Inflammatory macrophage (primary cell): ENCODE measurements at places on chromosomes 7 and 10.

- peak; percentile 66 for DNase-seq
Measured at GRCh38 chr7:128710481-128710880, 28.7 kb upstream of the CALU start.

GRCh38 chr7:120370954-120371353 lies 98.0 kb downstream of the KCND2 start:
- DNase-seq: no peak

DNA sequence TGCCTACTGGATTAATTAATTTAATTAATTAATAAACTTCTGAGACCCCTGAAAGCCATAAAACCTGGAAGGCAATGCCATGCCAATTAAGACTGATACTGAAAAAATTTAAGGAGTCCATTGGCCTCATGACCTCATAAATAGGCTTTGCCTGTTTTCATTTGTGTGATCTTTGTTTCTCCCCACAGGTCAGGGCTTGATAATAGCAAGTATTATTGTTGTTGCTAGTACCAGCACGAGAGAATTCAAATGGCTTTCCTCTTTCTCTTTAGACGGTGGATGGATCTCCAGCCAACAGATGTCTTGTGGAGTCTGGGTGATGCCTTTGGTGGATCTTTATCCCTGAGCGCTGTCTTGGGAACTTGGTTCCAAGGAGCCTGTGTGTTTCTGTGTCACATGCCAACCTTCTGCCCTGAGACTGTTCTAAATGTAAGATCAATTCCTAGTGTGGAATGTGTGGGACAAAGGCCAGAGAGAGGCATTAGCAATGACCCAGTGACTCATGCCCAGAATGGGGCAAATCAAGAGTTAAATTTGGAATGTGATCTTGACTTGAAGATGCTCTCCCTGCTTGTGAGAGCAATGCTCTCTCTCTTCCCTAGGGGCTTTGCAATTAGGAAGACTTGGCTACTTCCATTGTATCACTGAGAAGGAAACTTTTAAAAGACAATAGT lies 17.7 kb downstream of the ACSM6 start:
- no peak for DNase-seq

DNA sequence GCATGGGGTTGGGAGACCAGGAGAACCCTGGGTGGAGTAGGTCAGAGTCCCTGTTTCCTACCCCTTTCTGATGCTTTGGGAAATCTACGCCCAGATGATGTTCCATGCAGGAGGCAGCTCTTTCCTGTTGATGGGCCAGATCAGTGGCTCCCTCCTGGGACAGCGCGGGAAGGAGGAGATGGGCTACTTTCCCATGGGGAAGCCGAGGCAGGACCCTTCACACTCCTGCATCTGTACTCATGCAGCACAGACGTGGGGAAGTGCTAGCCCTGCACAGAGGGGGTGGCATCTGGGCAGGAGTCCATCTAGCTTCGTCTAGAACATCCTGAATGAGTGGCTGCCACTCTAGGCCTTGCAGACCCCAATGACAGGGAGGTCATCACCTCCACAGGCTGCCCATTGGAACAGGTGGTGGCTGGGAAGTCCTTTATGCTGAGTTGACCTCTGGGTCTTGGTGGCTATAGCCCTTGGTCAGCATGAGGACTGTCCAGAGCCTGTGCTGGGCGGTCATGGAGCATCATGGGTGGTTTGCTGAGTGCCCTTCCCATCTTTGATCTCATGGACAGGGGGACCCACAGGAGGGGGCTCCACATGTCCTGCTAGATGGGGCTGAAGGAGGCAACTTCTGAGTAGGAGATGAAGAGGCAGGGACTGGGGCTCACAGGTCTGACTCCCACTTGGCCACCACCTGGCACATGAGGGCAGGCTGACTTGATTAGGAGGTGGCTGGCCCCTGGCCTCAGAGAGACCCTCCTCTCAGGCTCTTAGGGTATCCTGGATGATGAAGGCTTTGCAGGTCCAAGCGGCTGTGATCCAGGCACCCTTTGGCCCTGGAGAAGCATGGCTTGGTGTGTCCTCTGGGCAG lies 24.6 kb downstream of the RAMP3 start:
- no peak for DNase-seq

DNA sequence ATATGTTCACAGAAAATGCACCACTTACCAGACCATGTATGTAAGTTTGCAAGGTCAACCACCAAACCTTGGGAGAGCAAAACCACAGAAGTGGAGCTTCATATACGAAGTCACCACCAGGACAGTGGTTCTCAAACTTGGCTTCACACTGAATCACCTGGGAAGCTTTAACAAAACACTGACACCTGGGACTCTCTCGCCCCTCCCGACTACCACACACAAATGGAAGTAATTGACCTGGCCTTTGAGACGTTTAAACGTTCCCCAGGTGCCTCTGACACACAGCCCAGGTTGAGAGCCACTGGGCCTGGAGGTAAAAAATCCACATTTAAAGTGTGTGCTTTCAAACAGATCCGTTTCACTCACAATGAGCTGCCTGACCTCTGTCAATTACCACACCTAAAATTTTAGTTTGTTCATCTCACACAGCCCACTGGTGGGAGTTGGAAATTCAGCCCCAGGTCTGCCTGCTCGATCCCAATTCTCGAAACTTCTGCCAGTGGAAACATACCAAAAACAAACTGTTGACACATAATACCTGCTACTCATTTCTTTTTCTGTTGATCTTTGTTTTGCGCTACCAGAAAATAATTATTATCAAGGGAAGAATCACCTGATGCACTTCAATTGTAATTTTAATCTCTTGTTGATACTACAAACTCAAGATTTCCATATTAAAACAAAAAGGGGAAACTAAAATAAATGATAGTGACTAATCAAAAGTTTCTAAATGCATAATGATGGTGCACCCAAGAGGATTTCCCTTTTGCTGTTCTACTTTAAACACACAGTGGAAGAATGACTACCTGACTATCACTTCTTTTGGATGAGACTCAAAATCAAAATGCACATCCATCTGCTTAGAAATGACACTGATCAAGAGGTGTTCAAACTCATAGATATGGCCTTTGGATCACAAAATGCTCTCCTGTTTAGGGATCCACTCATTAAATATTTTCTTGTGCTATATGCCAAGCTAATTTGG lies 26.6 kb downstream of the CDNF start:
- DNase-seq: no peak

DNA sequence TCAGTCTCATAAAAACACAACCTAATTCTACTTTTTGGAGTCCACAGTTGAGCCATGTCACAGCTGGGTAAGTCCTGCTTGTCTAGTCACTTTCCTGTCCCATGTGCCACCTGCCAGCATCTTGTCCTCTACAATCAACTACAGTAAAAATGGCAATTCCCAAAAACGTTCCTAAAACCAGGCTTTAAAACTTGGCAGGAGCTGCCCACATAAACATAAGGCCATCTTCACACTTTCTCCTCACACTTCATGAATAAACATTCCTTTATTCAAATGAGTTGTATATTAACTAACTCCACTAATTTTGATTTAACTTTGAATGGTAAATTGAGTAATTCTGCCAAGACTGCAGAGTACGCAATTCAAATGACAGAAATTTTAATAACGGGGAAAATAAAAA lies 49.5 kb downstream of the SFMBT2 start:
- no peak for DNase-seq

DNA sequence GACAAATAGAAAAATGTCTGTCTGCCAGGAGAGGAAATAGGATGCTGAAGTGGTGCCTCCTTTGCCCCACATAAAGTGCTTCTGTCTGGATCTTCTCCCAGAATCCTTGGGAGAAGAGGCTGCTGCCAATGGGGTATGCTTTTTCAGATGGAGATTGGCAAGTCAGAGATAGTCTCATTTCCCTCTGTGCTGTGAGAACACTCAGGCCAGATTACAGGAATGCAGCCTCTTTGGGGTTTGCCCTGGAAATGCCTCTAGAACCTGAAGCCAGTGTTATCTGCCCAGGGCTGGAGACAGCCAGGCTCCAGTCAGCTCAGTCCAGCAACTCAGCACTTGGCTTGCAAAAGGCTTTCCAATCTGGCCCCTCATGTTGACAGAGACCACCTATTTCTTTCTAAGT lies 119.1 kb upstream of the PHYHIPL start:
- no peak for DNase-seq

- no peak for DNase-seq
Measured at GRCh38 chr10:69632516-69633199, 2.6 kb downstream of the FAM241B start.

DNA sequence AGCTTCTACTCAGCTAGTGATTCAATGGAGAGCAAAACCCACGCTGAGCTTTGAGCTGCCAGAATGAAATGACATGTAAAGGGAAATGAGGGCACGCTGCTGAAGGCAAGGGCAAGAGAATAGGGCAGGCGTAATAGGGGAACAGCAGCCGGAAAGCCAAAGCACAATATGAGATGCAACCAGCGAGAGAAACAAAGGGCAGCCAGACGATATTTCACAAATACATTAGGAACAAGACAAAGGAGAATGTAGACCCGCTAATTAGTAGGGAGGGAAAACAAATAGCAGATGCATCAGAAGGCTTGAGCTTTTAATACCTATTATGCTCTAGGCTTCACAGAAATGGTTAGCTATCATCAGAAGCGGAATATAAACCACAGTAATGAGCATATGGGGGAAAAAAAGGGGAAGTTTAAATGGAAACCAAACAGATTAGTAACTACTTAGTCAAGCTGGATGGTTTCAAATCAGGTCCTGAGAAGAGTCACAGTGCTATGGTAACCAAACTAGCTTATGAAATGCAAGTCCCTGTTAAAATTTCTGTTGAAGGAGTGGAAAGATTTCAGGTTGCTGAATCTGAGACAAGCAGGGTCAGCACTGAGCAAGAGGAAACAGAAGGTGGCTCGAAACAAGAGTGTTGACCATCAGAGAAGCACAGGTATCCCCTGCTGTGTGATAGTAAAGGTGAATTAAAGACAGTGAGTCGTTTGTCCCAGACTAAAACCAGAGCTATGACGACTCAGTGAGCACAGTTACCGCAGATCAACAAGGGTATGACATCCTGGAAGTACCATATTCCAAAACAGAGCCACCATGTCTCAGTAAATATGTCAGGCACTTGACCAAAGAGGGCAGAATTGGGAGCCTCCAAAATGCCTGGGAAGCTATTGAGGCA lies 496.9 kb upstream of the CELF2 start:
- DNase-seq: no peak

DNA sequence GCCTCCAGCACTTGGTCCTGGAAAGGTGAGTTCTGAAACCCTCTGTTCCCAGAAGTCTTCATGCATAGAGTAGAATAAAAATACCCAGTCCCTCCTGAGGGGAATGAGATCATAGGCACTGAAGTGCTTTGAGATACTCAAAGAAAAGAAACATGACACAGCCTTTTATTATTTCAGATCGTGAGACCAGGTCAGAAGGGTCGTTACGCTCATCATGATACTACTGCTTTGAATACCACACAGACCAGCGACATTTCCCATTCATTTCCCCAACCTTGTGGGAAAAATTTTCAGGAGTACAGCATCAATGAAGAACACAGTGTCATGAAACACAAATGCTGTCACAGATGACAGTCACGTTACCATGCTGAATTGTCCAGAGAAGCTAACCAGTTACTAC lies 15.0 kb downstream of the CLRN3 start:
- DNase-seq: no peak

DNA sequence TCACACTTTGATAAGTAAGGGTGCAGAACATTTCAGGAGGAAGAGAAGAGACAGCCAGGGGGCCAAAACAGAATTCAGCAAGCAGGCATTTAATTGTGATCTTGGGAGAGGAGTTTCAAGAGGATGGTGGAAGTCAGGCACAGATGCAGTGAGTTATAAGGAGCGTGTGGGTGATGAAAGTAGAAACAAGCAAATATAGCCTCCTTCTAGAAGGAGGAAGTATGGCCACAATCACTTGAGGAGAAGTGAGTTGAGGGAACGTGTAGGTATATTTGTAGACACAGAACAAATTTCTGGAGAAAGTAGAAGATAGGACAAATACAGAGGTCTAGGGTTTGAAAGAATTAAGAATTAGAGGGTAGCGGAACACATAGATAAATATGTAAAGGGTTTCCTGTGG lies 165.8 kb downstream of the CACNB2 start:
- peak; percentile 50 for DNase-seq

DNA sequence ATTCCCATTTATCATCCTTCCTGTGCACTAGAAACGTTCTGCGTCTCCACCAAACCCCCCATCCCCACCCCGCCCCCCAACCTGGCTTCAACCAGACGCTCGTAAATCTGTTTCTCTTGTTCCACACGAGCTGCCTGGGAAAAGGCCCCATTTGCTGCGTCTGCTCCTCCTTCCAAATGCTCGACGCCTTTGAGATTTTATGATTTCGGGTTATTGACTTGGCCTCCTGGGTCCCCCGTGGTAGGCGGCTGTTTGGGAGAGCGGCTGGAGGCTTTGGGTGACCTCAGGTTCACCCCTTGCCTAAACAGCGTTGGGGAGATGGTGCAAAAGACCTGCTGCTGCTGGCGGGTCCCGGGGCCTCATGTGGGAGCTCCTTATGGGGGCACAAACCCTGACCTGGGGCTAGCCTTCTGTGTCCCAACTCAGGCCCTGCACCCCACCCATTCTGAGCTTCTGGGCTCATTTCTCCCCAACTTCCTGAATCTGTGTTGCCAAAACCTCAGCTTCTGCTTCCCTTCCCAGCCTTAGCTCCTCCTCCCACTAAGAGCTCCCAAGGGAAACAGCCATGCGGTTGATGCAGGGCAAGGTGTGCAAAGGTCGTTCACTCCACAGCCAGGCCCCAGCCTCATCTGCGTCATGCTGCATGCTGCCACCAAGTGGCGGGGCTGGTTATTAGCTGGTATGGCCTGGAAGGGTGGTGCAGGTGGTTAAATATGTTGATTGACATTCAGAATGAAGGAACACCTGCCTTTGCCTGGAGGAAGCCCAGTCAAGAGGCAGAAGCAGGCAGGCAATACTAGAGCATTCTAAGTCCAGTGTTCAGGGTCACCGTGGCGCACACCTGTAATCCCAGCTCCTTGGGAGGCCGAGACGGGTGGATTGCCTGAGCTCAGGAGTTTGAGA lies 49.1 kb upstream of the ELN start:
- peak; percentile 85 for DNase-seq

- no peak for DNase-seq
Measured at GRCh38 chr7:36905841-36906240, 181.5 kb upstream of the AOAH start.

GRCh38 chr10:3786295-3787015 lies 1.4 kb upstream of the KLF6 start:
- DNase-seq: no peak

DNA sequence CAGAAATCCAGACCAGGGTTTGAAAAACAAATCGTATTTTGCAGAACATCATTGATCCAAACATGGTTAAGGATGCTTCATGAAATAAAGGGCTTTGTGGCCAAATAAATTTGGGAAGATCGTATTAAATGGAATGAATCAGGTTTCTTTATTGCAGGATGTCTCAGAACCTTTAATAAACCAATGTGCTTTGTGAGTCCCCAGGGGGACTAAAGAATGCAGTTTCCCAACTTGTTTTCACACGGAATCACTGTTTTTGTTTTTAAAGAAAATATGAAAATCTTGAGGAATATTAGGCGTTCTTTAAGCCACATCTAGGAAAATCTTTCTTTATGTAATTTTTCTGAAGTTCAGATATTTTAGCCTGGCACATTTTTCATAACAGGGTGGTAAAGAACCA lies 16.8 kb upstream of the CCDC172 start:
- DNase-seq: no peak
